ENCODE measurements at places on chromosomes 1 and 21. TPM values are rescaled to one million over a fixed set of nuclear protein-coding genes. Genes with fewer than 3 reads are reported as not detected.

The ASTN1 gene
- 0.22 TPM for total RNA-seq

The FNBP1L gene
- total RNA-seq = 11.8 TPM

The EEIG2 gene
- total RNA-seq = 27.8 TPM

The IFI44L gene
- total RNA-seq = 2.7 TPM
